Anterior cingulate cortex (tissue), 58 donors: ENCODE measurements at places on chromosomes 1 and 21.

GRCh38 chr1:209624558-209625549 lies 27.4 kb downstream of the LAMB3 start:
- no peak for DNase-seq

DNA sequence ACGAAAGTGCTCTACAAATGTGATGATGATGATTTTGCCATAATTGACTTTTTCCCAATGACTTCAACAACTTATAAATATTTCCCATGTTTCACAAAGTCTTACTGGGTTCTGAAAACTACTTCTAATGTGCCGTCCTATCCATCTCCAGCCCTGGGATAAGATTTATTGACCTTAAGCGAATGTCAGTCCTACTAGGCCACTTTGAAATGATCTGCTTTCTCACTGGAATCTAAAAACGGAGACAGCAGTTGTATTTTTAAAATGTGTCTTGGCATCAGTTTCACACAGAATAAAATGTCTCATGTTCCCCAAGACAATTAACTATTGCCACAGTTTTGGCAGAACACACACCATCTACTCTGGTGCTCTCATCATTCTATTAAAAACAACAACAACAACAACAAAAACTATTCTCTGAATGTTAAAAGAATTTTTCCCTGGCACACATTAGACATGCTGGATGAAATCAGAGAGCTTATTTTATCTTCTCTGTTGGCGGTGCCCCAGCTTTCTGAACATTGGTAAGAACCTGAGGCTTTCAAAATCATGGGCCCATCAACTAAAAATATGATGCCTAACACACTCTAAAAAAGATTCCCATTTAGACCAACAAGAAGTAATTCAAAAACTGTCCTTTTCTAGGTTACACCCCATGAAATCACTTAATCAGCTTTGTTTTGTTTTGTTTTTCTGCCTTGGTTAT lies 23.1 kb upstream of the DNASE2B start:
- DNase-seq = peak; percentile 39

GRCh38 chr1:119968601-119969000 lies 72.3 kb upstream of the ADAM30 start:
- no peak for DNase-seq

DNA sequence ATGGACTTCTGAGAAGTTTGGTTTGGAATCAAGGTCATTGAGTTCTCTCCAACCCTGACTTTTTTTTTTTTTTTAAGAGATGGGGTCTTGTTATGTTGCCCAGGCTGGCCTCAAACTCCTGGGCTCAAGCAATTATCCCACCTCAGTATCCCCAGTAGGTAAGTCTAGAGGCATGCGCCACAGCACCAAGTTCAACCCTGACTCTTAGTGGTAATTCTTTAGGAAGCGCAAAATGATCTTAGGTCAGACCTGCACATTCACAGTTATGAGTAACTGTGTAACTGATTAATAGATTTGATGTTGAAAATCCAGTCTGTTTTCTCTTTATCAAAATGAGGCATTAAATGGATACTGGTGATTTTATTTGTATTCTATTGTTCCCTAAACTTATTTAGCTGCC lies 95.9 kb downstream of the GREM2 start:
- no peak for DNase-seq

- DNase-seq = no peak
Measured at GRCh38 chr1:235649368-235650163, at the start of gene GNG4. GNG4 (minus strand) TSS chr1:235649784; CDS start chr1:235583838, 65,946 bp downstream.

- DNase-seq = no peak
Measured at GRCh38 chr21:35197992-35198431, 148.9 kb upstream of the RUNX1 start.

GRCh38 chr1:93667642-93668041 lies 14.0 kb downstream of the BCAR3 start:
- DNase-seq = no peak

DNA sequence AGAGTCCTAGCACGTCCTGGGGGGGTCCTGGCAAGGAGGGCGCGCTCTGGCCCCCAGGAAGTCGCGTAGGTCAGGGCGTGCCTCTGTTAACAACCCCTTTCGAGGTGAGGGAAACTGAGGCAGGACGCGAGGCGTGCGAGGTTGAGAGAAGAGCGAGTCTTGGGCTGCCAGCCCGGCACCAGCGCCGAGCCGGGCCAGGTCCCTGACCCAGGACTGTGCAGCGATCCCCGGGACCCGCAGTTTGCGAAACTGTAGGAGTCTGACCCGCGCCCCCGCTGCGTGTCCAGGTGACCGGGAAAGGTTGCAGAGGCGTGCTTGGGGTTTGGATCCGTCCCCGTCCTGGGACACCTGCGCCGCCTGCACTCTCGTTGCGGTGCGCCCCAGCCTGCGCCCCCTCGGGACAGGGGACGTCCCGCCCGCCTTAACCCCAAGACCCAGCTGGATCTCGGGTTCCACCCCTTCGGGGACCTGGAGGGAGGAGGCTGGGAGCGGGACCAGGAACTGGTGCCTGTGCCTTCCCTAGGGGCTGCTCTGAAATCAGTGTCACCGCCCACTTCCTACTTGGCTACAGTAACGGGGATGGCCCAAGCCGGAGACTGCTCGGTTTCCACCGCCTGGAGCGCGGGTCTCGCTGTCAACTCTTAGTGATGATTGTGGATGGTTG lies 493 bp downstream of the DISC1 start:
- DNase-seq = no peak

GRCh38 chr1:211705467-211706091 lies 30.2 kb upstream of the NEK2 start:
- DNase-seq = no peak

DNA sequence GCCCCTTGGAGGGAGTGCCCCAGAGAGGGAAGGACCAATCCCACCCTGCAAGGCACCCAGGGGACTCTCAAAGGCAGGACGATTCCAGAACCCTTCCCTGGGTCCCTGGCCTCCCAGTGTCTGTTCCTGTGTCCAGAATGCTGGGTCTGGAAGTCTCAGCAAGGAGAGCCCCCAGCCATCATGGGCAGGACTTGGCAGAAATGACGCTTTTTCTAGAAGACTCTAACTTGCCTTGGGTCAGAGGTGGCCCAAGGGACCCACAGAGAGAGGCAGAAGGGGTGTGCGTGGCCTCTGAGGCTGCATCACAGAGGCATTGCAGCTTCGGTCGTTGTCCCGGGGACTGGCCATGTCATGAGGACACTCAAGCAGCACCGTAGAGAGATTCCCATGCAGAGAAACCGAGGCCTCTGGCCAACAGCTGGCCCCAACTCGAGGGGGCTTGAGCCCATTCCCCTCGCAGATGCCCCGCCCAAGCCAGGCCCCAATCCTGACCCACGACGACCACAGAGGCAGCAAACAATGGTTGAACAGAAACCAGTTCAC lies 57.8 kb downstream of the WNT9A start:
- DNase-seq = no peak

DNA sequence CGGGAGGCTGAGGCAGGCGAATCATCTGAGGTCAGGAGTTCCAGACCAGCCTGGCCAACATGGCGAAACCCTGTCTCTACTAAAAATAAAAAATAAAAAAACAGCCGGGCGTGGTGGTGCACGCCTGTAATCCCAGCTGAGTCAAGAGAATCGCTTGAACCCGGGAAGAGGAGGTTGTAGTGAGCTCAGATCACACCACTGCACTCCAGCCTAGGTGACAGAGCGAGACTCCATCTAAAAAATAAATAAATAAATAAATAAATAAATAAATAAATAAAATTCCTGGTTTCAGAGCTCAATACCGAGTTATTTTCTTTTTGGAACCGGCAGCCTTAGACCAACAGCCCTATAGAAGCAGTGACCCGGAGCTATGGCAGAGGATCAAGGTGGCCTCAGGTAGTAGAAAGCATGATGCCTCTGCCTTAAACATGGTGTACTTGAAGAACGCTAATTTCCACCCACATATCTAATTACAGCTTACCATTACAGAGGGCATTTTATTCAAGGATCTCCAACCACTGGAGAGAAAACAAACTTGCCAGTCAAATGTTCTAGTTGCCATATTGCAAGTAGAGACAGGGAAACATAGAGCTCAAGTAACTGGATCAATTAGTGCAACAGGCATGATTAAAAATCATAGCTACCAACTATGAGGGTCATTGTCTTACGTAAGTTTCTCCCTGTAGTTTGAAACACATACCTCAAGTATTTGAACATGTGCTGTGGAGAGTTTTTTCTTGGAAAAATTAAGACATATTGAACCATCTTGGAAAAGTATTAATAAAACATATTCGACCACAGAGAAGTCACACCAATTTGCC lies 2.0 kb upstream of the ENAH start:
- no peak for DNase-seq

DNA sequence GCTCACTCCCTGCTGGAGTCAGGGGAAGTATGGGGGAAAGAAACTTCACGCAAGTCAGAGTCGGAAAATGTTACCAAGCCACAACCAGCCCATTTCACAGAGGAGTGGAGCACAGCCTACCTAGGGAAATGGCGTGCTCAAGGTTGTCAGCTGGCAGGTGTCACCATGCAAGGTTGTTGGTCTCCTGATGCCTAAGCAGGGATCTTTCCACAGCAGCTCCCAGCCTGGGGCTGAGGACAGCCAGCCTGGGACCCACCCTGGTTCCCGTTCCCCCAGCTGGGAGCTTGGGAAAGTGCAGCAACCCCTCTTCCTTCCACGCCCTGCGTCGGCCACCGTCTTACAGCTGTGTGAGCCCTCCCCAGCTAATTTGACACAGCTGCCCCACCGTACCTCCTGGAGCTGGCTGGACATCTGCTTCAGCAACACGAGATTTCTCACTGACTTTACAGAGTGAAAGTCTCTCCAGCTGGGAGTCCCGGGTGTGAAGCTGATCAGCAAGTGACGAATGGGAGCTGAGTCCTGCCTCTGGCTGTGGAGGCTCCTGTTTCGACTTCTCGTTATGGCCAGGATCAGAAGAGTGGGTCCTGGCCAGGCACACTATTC lies 224.6 kb upstream of the RAB4A start:
- no peak for DNase-seq

GRCh38 chr1:206513312-206514111 lies 6.2 kb downstream of the RASSF5 start:
- no peak for DNase-seq

- no peak for DNase-seq
Measured at GRCh38 chr1:205678286-205679111, 1.8 kb downstream of the SLC45A3 start.

DNA sequence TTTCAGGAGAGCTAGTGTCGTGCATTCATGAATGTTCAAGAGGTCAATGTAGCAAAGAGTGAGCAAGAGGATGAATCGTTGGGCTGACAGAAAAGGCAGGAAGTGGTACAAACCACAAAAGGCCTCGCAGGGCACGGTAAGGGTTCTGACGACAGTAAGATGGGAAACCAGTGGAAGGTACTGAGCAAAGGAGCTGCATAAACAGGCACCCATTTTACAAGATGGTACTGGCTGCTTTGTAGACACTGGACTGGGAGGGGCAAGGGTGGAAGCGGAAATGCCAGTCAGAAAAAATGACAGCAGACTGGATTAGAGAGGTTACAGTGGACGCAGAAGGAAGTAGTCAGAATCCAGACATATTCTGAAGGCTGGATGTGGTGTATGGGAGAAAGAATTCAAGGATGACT lies 123.5 kb downstream of the PTPN14 start:
- no peak for DNase-seq

DNA sequence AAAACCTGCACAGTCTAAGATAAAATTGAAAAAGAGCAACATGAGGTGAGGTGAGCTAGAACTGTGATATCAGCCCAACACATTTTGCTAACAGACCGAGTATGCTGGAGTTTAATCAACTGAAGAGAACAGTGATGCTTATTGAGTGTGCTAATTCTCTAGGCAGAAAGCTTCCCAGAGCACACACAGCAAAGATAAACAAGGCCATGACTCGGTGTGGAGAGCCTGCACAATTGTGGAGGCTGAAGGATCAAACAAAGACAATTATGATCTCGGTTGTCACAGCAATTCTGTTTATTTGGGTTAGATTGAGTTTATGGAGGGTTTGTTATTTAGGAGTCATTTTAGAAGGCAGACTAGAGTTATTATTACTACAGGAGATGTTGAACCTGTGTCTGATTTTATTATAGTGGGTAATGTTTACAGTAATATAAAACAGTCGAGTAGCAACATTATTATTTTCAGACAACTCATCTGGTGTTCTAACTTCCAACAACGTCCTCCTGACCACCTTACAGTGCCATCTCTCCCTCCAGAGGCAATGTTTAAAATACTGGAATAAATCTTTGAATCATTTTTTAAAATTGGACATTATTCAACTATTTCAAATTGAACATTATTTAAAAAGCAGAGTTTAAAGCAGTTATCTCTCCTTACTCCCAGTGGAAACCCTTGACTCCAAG lies 40.2 kb downstream of the DPT start:
- no peak for DNase-seq

GRCh38 chr21:39799178-39799577 lies 54.2 kb downstream of the IGSF5 start:
- DNase-seq = peak; percentile 29

- no peak for DNase-seq
Measured at GRCh38 chr1:201968202-201968925, 13.1 kb downstream of the TIMM17A start.

- DNase-seq = no peak
Measured at GRCh38 chr1:14848203-14848602, 249.7 kb downstream of the KAZN start.

GRCh38 chr1:110548381-110548780 lies 29.4 kb upstream of the KCNA10 start:
- DNase-seq = no peak
